Left lobe of liver (tissue), 2 donors: ENCODE measurements at places on chromosomes 11 and 22. TPM values are rescaled to one million over a fixed set of nuclear protein-coding genes. Genes with fewer than 3 reads are reported as not detected.
A peak's percentile ranks its signal among the peaks of the same experiment; 100 is the strongest.

- no peak for DNase-seq
Measured at GRCh38 chr11:76325185-76325584, 55.7 kb downstream of the THAP12 start.

GPR137 gene
- 26.8 TPM for total RNA-seq

- DNase-seq, result no peak
Measured at GRCh38 chr11:36340897-36341296, 44.8 kb downstream of the PRR5L start.

- DNase-seq, result no peak
Measured at GRCh38 chr11:102449651-102450570, 2.7 kb downstream of the TMEM123 start.

GRCh38 chr22:44697423-44698141 is 4.4 kb upstream of the PRR5 start:
- peak; percentile 81 for DNase-seq

- no peak for DNase-seq
Measured at GRCh38 chr11:94732617-94733281, 35.4 kb upstream of the AMOTL1 start.

NAV2 gene
- 32.0 TPM for total RNA-seq

- no peak for DNase-seq
Measured at GRCh38 chr11:11899401-11899800, 57.6 kb downstream of the USP47 start.

- DNase-seq, result no peak
Measured at GRCh38 chr11:64436000-64436399, 77.0 kb downstream of the RPS6KA4 start.

- no peak for DNase-seq
Measured at GRCh38 chr22:46448333-46448732, 89.1 kb downstream of the CELSR1 start.

DNA sequence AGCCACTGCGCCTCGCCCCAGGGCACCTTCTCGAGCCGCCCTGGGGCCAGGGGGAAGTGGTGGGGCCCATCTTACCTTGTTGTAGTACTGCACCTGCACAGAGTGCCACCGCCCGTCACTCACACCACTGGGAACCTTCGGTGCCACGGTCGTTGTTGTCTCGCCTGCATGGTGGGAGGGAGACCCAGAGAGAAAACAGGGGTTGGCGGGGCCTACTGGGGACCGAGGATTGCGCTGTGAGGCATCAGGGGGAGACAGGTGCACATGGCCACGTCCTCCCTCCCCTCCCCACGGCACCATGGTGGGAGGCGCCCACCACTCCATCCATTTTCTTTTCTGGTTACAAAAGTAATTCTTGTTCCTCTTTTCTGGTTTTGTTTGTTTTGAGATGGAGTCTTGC is 97.8 kb downstream of the TRMU start:
- DNase-seq, result no peak

RAC2 gene
- 4.5 TPM for total RNA-seq

CCDC89 gene
- total RNA-seq, result 0.28 TPM

GRCh38 chr11:104763930-104764709 is 134.1 kb downstream of the CASP12 start:
- no peak for DNase-seq

DNA sequence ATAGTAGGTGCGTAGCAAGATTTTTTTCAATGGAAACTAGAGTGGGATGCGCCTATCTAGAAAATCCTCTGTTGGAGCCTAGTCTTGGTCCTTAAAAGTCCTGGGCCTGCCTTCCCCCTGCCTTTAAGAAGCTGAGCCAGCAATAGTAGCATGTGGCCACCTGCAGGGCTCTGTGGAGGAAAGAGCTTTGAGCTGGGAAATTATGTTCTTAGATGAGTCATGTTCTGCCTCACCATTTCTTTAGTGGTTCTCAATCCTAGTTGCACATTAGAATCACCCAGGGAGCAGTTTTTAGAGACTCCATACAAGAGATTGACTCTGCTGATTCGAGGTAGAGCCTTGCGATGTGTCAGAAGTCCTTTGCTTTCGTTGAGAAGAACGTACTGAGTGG is 133.5 kb downstream of the COMMD9 start:
- no peak for DNase-seq

FAM180B gene
- total RNA-seq, result not detected

SOX10 gene
- 0.30 TPM for total RNA-seq

DNA sequence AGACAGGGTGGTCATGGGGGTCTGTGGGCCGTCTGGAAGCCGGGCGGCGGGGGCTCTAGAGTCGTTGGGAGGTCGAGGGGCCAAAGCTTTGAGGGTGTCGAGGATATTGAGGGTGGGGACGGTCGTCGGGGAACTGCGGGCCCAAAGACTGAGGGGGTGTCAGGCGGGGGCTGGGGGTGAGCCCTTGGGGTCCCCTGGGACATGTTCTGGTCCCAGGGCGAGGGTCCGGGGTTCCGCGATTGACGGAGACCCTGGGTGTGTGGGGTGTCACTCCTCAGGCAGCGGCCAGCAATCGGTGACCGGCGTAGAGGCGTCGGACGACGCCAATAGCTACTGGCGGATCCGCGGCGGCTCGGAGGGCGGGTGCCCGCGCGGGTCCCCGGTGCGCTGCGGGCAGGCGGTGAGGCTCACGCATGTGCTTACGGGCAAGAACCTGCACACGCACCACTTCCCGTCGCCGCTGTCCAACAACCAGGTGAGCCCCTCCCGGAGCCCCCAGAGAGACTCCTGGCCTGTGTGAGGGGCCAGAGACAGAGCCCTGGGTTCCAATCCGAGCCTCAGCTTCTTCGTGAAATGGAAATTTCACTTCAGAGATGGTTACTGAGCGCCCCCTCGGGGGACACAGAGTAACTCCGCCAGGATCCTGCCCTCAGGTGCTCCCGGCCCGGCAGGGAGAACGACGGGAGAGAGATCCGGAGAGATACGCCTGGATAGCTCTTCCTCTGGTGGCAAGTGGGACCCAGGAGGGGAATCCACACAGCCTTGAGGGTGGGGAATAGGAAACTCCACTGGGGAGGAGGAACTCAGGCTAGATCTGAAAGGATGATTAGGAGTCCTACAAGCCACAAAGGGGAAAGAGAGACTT is 714 bp downstream of the SDF2L1 start:
- DNase-seq, result no peak

CNGA4 gene
- not detected for total RNA-seq

DNA sequence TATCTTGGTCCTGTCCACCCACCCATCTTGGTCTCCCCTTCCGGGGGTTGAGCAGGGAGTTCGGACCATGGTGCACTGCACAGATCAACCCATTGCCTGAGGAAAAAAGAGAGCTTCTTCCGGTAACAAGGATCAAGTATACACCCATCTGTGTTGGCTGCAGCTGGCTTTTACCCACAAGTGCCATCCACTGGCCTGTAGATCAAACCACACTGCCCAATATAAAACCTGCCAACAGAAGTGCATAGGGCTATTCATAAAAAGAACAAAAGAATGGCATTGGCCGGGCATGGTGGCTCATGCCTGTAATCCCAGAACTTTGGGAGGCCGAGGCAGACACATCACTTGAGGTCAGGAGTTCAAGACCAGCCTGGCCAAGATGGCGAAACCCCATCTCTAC is 94.5 kb downstream of the ZC3H12C start:
- no peak for DNase-seq

DNA sequence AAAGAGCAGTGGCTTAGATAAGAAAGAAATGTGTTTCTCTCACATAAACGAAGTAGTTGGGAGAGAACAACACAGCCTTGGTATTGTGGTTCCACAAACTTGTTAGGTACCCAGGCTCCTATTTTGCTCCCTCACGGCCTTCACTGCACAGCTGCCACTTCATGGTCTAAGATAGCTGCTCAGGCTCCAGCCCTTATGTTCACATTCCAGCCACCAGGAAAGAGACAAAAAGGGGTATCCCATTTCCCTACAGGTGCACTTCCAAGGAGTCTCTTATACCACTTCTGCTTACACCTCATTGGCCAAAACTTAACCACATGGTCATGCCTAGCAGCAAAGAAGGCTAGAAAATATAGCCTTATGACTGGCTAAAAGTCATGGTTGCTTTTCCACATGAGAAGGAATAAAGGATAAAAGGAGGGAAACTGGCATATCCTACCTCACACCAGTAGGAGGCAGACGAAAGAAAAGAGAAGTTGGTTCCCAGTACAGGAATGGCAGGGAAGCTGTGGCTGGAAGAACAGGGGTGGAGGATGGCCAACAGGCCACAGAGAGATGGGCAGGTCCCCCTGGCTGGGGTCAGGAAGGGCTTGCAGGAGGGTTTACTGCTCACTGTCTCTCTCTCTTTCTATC is 5.4 kb upstream of the HDHD5 start:
- no peak for DNase-seq

RIMBP3B gene
- total RNA-seq, result 0.08 TPM

- DNase-seq, result no peak
Measured at GRCh38 chr22:46428602-46429324, 93.2 kb downstream of the TRMU start.

CYP2R1 gene
- 6.6 TPM for total RNA-seq

TPBGL gene
- total RNA-seq, result not detected

DNA sequence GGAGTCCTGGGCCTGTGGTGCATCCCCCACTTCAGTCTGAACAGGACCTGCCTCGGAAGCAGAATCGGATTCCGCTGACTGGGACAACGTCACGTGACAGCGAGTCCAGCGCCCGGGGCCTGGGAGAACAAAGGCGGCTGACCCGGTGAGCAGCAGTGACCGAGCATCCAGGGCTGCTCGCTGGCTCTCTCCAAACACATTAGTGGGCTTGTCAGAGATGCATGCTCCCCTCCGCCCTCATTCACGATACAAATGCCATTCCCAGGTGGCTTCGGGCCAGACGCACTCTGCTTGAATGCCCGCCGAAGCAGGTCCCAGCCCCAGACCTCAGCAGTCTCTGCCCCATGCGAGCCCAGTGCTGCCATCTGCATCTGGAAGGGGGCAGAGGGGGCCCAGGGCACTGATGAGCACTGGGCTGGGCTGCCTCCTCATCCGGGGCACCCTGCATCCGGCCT is 91.0 kb downstream of the WNT7B start:
- DNase-seq, result no peak

- no peak for DNase-seq
Measured at GRCh38 chr11:98036810-98037209, 983.9 kb upstream of the CNTN5 start.

DNA sequence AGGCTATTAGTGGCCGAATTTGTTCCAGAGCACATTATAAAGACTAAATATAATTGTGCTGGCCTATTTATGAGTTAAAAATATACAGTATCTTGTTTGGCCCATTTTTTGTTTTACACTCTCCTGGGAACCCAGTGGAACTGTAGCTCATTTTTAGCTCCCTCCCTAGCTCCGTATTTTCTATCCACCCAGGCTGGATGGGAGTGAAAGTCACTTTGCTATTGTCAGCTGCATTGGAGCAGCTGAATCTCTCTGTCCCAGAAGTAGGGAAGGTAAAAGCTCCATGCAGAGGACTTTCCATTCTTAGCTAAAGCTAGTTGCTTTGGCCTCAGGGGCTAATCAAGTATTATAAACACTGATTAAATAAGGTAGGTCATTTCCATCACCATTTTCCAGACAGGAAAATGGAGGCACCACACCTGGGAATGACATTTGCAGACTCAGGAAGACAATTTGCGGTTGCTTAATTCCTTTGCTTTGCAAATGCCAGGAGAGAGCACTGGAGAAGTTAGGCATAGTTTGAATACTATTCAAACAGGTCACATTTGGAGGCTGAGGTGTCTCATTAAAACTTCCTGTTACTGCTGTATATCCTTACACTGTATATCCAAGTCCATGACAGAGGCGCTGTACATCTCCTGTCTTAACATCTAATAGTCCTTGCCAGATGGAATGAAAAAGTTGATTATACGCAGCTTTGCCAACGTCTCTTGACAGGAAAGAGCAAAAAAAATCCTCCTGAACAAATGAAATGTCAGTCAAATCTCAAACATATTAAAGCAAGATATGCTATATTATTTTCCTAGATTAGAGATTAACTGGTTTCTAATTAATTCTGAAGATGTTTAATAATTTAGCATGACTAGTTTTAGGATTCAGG is 338.1 kb upstream of the KIRREL3 start:
- no peak for DNase-seq

GRCh38 chr11:123547180-123547579 is 107.2 kb downstream of the SCN3B start:
- no peak for DNase-seq

VPREB1 gene
- not detected for total RNA-seq

SMTNL1 gene
- total RNA-seq, result not detected

OR51B2 gene
- total RNA-seq, result not detected

- no peak for DNase-seq
Measured at GRCh38 chr11:3104961-3105790, 48.0 kb upstream of the CARS1 start.

DNA sequence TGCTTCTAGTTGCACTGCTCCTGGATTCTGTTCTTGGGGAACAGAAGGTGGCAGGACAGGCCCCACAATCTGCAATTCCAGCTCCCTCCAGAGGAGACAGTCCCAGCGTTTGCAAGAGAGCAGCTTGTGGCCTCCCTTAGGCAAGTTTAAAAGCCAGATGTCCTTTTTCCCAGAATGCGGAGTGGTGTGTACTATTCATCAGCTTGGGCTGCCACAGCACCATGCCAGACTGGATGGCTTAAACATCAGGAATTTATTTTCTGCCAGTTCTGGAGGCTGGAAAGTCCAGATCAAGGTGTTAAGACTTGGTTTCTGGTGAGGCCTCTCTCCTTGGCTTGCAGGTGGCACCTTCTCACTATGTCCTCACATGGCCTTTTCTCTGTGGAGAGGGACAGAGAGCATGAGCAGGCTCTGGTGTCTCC is 11.7 kb downstream of the MIAT start:
- no peak for DNase-seq

MAML2 gene
- 1.0 TPM for total RNA-seq

OTOG gene
- not detected for total RNA-seq

- no peak for DNase-seq
Measured at GRCh38 chr11:115724666-115725065, 220.5 kb upstream of the CADM1 start.

GRCh38 chr11:45848654-45849081 is 1.4 kb downstream of the CRY2 start:
- DNase-seq, result peak; percentile 70

GRCh38 chr11:110704210-110704864 is 7.9 kb downstream of the ARHGAP20 start:
- no peak for DNase-seq

SLC37A2 gene
- total RNA-seq, result 3.1 TPM

DNA sequence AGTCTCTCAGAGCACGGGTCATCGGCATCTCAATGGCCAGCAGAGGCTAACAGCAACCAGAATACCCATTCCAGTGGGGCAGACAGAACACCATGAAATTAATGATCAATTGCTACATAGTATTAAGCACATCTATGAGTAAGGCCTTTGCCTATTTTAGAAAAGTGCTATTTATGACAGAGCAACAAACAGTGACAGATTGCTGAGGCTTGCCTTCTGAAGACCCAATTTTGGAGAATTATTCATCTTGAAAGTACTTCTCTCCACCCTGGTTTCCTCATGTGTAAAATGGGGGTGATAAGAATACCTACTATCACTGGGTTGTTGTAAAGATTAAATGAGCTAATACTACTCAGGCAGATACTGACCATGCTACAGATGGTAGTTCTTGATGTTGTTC is 232.7 kb downstream of the TENM4 start:
- no peak for DNase-seq
